ENCODE measurements at places on chromosomes 16 and 17.
A peak's percentile ranks its signal among the peaks of the same experiment; 100 is the strongest.

DNA sequence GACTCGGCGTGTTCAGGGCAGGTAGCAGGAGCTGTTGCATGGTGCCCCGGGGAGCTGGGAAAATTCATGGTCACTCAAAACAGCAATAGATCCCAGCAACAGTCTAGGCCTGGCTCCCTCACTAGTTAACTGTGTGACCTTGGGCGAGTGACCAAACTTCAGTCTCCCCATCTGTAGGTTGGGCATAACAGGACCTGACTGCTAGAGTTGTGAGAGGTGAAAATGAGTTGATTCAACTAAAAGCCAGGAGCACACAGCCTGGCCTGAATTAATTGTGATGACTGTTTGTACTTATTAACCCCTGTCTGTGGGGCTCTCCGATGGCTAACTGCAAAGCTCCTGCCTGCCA lies 306.9 kb downstream of the SOX9 start:
- DNase-seq: no peak

DNA sequence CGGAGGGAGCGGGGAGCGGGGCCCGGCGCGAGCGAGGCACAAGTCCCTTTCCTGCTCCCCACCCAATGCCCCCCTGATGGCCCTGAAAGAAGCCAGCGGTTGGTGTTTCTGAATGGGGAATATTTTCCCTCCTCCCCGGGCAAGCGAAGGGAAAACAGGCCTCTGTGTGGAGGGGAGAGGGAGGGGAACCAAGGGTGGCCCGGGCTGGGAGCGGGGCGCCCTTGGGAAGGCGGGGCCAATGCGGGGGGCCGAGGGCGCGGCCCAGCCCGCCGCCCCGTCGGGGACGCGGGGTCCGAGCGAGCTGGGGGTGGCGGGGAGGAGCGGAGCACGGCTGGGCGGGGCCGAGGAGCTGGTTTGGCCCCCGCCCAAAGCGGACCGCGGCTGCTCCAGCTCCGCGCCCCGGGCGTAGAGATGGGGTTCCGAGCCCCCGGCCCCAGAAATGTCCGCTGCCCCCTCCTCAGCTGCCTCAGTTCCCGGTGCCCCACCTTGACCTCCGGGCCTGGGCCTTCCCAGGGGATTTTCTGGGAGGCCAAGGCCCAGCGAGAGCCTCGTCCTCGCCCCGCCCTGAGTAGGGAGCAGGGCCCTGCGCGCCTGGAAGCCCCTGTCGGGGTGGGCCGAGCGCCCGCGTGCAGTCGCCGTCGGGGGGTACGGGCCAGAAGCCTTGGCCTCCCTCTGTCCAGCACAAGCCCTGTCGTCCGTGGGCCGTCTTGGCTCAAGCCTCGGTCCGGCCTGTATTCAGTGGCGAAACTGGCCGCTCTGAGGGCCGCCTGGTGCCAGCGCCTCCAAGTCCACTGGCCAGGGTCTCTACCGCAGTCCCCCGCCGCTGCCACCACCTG lies 3.9 kb upstream of the HEXIM1 start:
- no peak for DNase-seq

GRCh38 chr17:50905460-50905803 lies 39.3 kb upstream of the TOB1 start:
- DNase-seq: no peak

DNA sequence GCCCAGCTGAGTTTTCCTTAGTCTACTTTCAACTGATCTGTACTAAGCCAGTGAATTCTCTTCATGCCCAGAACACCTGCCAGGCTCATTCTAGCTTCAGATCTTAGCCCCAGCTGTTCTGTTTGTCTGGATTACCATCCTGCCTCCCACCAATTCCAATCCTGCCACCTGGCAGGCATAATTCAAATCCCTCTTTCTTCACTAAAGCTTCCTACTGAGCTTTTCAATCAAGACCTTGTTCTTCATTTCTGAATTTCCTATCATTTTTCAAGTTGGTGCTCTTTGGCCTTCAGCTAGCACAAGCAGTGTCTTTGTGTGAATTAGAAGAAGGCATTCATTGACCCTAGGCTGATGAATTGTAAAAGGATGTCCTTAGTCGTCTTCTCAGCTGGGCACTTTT lies 357.6 kb downstream of the UTP18 start:
- no peak for DNase-seq

DNA sequence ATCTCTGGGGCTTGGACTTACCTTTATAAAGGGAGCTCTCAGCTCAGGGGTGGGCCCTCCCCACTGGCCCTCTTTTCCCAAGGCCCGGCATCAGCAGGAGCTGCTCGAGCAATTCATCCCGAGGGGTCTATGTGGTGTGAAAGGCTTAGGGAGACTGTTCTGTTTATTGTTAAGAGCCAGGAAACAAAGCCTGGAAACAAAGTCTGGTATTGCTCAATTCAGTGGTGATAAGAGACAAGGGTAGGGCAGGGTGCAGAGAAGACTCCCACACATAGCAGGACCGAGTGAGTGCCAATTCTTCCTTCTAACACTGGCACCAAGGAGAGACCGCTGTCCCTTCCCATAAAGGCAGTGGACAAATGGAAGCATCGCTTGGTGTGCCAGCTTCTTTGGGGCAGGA lies 750.7 kb downstream of the KCNJ18 start:
- DNase-seq: no peak

GRCh38 chr16:67936880-67937605 lies 393 bp upstream of the PSMB10 start:
- DNase-seq: no peak

DNA sequence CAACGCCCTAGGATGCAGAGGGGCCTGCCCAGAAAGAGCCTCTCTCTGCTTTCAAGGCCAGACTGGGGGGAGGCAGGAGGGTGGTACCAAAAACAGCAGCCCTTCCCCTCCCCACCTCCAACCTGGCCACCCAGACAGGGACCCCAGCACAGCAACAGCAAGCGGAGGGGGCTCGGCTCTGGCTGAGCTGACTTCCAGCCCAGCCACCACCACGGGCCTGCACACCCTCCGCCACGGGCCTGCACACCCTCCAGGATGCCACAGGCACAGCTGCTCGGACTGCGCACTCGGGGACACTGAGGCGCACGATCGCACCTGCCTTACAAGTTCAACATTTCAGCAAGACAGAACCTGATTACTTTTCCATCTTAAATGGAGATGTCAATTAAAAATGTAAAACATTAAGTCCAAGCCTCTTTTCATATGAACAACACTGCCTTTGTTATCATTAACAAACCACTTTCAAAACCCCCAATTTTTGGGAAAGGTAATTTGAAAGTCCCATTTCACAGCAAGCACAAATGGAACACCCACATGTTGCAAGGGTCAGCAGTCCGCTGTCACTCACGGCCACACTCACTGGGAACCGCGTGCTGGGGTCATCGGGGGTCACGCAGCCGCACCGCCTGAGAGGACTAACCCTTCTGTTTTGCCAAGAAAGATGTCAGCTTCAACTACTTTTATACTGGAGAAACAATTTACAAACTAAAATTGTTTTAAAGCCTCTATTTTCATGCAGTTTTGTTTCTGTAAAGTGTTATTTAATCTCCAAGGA lies 76.4 kb downstream of the ANKRD11 start:
- DNase-seq: no peak

DNA sequence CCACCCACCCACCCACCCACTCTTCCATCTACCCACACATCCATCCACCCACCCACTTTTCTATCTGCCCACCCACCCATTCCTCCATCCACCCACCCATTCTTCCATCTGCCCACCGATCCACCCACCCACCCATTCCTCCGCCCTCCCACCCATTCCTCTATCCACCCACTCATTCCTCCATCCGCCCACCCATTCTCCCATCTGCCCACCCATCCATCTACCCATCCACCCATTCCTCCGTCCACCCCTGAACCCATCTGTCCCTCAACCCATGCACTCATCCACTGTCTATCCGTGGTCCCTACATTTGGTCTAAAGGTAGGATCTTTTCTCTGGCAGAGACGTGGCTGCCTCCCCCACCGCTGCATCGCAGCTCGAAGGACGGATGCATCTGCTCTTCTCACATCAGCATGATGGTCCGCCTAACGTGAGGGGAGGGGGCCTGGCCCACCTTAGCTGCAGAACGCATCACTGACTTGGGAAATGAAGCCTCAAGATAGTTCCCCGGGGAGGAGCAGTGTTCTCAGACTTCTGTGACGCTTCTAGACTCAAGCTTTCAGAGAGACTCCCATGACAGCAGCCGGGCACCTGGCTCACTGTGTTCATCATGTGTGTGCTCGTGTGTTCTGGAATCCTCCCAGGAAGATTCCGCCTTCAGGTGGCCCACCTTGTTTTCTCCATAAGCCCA lies 17.2 kb upstream of the GSE1 start:
- no peak for DNase-seq

- no peak for DNase-seq
These were observed 103.6 kb downstream of the GAS7 start for GRCh38 chr17:10094797-10095196.

GRCh38 chr17:48021934-48022333 lies 15.7 kb downstream of the COPZ2 start:
- no peak for DNase-seq

GRCh38 chr17:61159221-61159814 lies 240.3 kb upstream of the TBX2 start:
- no peak for DNase-seq

GRCh38 chr17:2051061-2051932 lies 3.6 kb upstream of the HIC1 start:
- DNase-seq: no peak

DNA sequence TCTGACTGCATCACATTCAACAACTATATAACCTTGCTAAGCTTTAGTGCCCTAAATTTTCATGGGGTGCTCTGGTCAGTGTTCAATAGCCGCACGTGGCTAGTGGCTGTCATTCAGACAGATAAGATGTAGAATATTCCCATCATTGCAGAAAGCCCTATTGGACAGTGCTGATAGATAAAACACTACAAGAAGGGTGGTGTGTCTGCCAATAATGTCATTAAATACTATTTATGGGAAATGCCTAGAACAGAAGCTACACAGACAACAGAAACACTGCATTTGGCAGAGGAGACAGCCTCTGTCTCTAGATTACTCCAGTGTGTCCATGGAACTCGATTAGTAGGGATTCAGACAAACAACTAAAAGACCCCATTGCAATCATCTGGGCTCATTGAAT lies 28.4 kb upstream of the PMP22 start:
- DNase-seq: no peak

GRCh38 chr17:66767154-66767933 lies 67.6 kb upstream of the CACNG5 start:
- no peak for DNase-seq

DNA sequence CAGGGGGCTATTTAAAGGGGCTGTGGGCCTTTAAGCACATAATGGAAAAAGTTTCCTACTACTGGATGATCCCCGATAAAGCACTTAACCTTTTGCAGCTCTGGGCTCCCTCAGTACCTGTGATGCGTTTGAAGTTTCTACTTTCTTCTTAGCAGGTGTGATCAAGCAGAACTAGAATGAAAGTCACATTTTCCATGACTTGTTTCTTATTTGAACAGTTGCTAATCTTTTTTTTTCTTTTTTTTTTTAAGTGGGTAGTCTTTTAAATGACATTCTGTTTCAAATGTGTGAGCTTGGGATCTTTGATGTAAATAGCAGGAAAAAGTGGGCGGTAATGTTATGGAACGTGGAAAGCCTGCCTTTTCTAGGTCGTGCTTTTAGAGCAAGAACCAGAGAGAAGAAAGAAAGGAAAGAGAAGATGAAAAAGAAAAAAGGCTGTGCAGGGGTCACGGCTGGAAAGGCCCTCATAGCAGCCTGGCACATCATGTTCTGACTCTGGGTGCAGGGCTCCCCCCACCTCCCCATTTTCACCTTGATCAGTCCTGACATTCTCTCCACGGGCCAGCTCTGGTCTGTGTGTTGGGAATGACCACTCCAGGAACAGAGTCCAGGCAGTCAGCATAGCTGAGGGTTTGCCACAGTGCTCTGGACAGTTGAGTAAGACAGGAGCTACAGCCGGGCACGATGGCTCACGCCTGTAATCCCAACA lies 150.6 kb downstream of the CLEC16A start:
- DNase-seq: no peak

DNA sequence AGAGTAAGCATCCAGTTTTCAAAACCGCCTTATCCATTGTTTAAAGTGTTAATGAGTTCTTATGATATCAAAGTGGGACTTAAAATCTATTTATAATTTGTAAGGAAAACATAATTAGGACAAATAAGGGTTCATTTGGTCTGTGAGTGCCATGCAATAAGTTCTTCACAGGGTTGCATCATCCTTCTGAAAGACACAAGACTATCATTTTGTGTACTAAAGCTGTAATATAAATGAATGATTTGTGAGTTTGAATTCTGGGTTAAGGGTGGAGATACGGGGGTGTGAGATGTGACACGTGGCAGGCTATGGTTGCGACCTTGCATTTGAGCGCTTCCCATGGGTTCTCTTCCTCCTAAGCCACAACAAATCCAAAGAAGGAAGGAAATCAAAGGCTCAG lies 6.8 kb downstream of the GAN start:
- DNase-seq: no peak

- no peak for DNase-seq
These were observed 2.8 kb downstream of the MT1X start for GRCh38 chr16:56684926-56685590.

DNA sequence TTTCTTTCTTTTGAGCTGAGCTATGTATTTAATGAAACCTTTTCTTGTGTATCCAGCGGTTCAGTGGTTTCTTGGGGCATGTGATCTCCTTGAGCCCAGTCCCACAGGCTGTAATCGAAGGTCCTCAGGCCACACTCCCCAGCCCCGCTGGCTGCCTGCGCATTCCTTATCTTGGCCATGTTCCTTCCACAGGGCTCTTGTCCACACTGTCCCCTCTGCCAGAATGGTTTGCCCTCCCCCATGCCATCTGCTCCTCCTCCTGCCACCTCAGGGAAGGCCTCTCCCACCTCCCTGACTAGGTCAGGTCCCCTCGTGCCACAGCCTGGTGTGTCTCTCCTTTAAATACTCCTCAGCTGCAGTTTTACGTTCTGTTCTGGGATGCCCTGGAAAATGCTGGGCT lies 12.1 kb upstream of the NLRC5 start:
- DNase-seq: no peak

GRCh38 chr17:77444628-77444983 lies 303.8 kb downstream of the SEC14L1 start:
- peak; percentile 46 for DNase-seq

DNA sequence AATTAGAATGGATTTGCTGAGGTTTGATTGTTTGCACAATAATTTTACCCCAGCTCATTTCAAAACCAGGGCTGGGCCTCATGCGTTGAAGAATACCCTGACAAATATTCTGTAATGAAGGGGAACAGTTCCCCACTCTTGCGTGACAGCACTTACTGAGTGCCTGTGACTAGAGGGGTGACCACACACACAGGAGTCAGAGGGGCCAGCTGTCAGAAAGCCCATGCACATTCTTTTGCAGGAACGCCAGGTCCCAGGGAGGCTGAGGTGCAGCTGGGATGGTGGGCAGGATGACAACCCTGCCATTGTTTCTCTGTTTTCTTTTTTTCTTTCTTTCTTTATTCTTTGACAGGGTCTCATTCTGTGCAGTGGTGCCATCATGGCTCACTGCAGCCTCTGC lies 44.6 kb downstream of the SMPD3 start:
- DNase-seq: no peak

- no peak for DNase-seq
These were observed 725 bp upstream of the SPHK1 start for GRCh38 chr17:76383546-76384221.

DNA sequence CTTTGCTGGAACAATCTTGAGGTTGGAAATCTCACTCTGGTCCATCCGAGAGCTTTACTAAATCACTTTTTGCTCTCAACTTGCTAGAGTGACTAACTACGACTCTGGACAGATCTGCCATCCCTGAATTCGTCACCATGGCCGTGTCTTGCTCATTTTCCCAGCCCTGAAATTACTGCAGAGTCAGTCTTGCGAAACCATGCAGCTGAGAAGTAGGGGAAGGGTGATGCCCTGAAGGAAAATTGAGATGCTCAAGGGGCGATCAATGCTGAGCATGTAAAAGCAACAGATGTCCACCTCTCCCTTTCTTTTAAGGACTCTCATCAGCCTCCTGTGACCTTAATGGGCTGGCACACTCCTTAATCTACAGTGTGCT lies 18.8 kb downstream of the PCTP start:
- no peak for DNase-seq
